ENCODE measurements at places on chromosomes 1 and 21.

DNA sequence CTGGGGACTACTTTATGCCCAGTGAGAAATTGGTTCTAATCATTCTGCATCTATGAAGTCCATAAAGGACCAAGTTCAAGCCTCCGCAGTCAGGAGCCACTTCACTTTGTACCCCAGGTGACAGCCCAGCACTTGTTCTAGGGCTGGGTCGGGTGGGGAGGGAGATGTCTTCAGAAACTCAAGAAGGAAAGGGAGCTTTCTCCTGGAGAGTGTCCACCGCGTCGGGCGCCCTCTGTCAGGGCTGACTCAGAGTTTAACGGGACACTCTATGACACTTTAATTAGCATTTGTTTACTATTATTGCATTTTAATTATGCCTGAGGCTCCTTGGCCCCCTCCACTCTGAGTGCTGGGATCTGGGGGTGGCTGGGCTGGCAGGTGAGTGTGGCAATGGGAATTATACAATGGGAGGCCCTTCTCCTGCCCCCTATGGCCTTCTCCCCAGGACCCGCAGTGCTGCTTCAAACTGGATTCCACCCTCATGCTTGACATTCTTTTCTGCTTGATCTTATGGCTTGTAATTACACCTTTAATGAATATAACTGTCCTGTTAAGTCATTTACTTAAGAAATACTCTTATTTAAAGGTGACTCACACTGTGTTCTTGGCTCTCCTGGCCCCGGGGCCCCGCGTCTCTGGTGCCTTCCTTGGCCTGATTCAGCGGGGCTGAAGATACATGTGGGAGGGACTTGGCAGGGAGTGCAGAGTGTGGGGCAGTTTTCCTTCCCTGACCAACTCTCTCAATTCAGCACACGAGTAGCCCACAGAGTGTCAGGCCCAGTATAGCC lies 136.6 kb downstream of the PLXNA2 start:
- peak; percentile 35 for DNase-seq

GRCh38 chr1:99531578-99532275 lies 114.2 kb upstream of the PALMD start:
- no peak for DNase-seq

GRCh38 chr1:53725238-53725689 lies 13.7 kb downstream of the GLIS1 start:
- no peak for DNase-seq

DNA sequence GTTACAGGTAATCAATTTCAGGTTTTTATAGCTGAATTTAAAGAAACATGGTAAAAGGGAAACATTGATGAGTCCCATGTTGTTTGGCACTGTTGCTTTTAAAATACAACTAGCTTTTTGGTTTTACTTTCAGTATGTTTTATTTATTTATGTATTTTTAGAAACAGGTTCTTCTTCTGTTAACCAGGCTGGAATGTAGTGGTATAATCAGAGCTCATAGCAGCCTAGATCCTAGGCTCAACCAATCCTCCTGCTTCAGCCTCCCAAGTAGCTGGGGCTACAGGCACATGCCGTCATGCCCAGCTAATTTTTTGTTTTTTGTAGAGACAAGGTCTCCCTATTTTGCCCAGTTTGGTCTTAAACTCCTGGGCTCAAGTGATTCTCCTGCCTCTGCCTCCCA lies 50.4 kb downstream of the CTTNBP2NL start:
- DNase-seq: no peak

DNA sequence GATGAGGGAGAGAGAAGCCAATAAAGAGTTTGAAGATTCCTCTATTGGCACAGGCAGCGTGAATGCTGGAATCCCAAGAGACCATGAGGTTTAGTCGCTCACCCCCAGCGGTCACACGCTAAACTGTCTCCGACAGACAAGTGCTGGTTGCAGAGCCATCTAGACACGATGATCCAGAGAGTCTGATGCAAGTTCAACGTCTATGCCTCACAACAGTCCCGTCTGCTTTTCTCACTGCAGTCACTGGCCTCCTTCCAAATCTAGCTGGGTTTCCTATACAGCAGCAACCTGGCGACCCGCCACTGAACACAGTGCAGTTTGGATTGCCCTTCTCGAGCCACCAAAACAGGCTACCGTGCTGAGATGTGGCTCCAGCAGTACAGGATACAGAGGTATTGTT lies 98.6 kb upstream of the KRTAP19-8 start:
- DNase-seq: no peak

DNA sequence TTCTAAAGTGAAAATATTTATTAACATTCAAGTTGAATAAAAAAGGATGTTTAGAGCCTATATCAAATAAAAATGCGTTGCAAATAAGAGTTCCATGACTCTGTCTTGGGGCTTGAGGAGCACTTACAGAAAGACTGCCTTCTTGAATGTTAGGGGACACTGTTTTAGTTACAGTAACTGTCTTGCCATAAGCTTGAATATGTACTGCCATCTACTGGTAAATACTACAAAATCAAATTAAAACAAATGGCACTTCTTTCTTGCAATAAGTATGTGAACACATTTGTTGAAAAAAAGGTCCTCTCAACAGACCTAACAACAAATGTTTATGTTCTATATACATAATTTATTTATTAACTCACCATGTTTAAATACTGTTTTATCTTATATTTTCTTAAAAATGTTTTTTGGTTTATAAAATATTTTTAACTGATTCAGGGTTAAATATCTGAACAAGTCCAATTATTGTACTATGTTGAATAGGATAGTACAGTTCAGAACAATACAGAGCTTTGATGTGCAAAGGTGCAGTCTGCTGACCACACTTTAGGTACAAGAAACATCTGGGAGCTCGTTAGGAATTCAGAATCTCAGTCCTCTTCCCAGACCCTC lies 199.5 kb downstream of the LRRIQ3 start:
- DNase-seq: peak; percentile 26

GRCh38 chr1:119964673-119965363 lies 68.5 kb upstream of the ADAM30 start:
- DNase-seq: no peak

GRCh38 chr1:181645171-181645570 lies 161.9 kb downstream of the CACNA1E start:
- no peak for DNase-seq

DNA sequence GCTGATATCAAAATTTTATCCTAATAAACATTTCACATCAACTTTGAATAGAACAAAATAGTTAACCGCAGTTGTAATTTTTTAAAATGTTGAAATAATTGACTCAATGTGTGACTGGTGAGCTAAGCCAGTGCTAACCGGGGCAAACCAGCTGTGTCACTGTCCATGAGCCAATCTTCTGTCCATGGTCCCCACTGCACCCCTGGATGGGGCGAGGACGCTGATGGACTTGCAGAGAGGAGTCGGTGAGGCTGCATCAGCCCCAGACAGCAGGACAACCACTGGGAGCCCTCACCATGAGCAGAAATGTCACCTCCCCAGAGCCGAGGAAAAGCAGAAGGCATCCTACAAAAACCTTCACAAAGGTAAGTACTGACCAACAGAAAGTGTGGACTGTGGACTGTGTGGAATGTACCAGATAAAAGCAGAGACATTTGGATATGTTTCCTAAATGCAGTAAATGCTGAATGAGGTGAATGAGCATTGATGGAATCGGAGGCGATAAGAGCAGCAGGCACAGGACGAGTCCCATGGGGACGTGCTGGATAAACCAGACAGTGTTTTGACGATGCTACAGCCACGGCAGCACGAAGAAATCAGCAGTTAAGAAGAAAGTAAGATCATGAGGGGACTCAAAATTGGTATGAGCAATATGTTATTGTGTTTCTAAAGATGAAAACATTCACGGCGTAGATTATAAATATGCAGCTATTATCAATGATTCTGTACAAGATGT lies 115.0 kb upstream of the BACE2 start:
- DNase-seq: no peak

- no peak for DNase-seq
Observed at GRCh38 chr21:42695697-42696380, 42.4 kb downstream of the PDE9A start.

GRCh38 chr1:187871177-187871845 lies 1042.6 kb downstream of the PLA2G4A start:
- no peak for DNase-seq

GRCh38 chr1:22108339-22109105 lies 34.4 kb downstream of the WNT4 start:
- peak; percentile 53 for DNase-seq

GRCh38 chr1:160354388-160354985 lies 11.3 kb downstream of the NCSTN start:
- peak; percentile 44 for DNase-seq

- DNase-seq: no peak
Observed at GRCh38 chr1:26894263-26894662, 4.2 kb upstream of the GPN2 start.

- no peak for DNase-seq
Observed at GRCh38 chr1:53869454-53870117, 20.0 kb downstream of the YIPF1 start.

DNA sequence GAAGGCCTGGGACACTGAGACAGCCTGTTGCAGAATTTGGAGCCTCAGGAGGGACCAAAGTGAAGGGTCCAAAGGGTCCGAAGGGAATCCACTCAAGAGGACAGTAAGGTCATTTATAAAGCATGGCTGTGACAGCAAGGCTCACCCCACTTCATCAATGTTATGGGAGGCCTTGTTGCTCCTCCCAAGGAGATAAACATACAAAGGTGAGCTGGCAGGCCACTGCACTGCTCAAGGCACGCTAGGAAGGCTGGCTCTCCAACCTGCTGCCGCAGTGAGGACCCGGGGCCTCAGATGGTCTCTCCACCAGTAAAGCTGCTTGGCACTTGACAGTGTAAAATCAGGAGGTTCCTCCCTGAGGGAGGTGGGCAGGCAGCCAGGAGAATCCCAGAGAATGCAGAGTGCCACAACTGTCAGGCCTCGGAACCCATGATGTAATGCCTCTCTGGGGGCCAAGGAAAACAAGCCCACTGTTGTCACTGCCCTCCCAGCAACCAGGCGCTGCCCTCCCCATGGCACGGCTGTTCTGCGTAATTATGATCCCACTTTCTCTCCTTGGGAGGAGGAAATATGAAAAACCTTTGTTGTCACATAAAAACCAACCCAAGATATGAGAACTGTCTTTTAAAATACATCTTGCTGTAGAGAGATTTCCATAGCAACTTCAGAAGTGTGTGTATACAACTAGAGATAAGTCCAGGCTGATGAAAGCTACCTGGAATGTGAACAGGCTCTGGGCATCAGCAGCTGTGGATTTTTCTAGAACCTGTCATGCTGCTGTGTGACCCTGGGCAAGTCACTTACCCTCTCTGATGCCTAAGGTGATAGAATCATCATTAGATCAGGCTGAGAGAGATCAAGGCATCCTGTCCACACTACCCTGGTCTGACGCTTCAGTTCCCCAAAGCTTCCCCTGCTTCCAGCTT lies 102.5 kb downstream of the KCNN3 start:
- DNase-seq: peak; percentile 69

GRCh38 chr1:205454903-205455335 lies 926 bp downstream of the BLACAT1 start:
- no peak for DNase-seq

DNA sequence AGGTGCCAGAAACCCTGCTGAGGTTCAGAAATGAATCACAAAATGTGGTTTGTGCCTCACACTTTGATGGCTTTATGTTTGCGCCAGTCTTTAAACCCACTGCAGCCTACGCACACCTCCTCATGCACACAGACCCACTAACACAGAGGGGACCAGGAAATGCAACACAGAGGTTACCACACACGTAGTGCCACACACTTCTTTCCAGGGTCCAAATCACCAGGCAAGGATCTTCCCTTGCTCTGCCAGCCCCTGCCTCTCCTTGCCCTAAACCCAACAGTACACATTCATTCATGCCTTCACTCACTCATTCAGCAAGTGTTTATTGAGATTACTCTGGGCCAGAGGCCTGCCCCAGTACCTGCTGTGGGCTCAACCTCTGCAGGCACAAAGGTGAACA lies 17.5 kb downstream of the MAB21L3 start:
- DNase-seq: no peak

- DNase-seq: no peak
Observed at GRCh38 chr1:155003227-155003765, 694 bp downstream of the ZBTB7B start.

- no peak for DNase-seq
Observed at GRCh38 chr1:70672442-70672888, 261.4 kb downstream of the CTH start.

- DNase-seq: no peak
Observed at GRCh38 chr1:45973121-45973520, 159.3 kb downstream of the PIK3R3 start.

GRCh38 chr1:234638832-234639799 lies 29.1 kb upstream of the IRF2BP2 start:
- no peak for DNase-seq

- no peak for DNase-seq
Observed at GRCh38 chr1:226845624-226846023, 24.8 kb upstream of the PSEN2 start.

- DNase-seq: no peak
Observed at GRCh38 chr1:60283690-60284089, 210.1 kb upstream of the C1orf87 start.

DNA sequence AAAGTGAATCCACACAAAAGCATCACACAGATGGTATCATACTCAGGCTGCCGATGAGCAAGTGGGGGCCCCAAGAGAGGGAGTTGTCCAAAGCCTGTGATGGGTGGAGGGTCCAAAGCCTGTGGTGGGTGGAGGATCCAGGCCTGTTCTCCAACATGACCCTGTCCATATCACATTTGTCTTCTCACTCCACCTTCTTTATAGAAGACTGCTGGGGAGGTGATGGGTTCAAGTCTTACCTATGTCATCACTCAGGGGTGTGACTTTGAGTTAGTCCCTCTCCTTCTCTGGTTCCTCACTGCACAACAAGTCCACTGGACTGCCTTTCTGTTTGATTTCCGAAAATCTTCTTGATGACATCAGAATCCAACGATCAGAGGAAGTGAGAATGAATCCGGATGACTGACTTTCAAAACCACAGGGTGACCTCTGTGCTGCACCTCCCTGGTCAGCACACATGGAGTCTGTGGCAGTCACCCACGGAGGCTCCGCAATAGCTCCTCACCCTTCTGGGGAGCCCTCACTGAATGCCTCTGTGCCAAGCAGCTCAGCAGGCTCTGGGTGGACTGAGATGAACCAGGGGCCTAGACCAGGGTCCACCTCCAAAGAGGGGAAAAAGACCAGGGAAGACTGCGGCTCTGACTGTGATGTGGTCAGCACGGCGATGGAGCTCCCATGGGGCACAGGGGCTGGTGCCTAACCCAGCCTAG lies 166.8 kb downstream of the HIVEP3 start:
- DNase-seq: no peak

- no peak for DNase-seq
Observed at GRCh38 chr1:241443561-241443960, 76.0 kb downstream of the FH start.

DNA sequence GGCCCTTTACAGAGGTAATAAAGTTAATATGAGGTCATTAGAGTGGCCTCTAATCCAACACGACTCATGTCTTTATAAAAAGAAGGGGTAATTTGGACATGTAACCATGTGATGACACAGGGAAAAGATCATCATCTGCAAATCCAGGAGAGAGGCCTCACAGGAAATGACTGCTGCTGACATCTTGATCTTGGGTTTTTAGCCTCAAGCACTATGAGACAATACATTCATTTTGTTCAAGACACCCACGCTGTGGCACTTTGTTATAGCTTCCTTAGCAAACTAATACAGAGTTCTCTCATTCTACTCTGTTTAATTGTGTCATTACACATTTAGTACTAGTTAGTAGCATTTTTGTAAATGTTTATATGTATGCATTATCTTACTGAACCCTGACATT lies 64.0 kb upstream of the RUNX1 start:
- DNase-seq: peak; percentile 57

GRCh38 chr1:101293461-101294051 lies 56.7 kb downstream of the S1PR1 start:
- no peak for DNase-seq

- no peak for DNase-seq
Observed at GRCh38 chr1:53446051-53446450, 13.1 kb upstream of the DMRTB1 start.

- no peak for DNase-seq
Observed at GRCh38 chr1:209720326-209720725, 15.7 kb downstream of the HSD11B1 start.

Measured in COLO829 (cell line).